A172 (cell line): ENCODE measurements at places on chromosomes 3 and 15.
A peak's percentile ranks its signal among the peaks of the same experiment; 100 is the strongest.

DNA sequence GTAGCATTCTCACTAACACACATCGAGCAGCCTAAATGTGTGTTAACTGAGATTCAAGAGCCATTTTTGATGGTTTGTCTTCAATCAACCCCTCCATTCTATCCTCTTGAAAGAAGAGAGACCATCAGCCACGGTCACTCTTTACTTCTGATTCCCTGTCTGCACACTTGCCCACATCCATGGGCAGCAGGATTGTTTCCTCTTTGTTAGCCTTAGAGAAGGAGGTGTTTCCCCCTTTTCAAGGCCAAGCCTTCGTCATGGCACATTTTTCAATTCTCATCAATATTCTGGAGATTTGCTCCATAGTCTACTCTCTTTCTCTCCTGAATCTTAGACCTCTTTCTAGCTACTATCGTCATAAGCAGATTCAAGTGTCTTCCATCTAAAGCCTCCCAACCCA is 522.4 kb upstream of the NAALADL2 start:
- no peak for DNase-seq

DNA sequence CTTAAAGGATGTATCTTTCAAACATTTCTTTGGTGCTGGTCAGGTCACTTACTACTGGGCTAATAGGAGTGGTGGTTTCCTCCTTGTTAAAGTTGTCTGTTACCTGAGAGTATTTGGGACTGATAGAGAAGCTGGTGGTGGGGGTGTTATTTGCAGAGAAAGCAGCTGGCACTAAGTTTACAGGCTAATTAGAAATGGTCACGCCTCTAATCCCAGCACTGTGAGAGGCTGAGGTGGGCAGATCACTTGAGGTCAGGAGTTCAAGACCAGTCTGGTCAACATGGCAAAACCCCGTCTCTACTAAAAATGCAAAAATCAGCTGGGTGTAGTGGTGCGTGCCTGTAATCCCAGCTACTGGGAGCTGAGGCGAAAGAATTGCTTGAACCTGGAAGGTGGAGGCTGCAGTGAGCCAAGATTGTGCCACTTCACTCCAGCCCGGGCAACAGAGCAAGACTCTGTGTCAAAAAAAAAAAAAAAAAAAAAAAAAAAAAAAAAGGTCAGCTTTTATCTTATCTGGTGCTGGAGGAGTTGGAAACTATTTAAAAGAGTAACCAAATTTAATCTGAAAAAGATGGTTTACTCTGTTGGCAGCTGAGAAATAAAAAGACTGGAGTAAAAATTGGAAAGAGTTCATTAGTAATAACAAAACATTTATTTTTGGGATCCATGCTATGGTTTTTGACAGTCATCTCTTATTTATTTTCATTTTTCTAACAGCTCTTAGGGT is 332.6 kb downstream of the PTPRG start:
- no peak for DNase-seq

DNA sequence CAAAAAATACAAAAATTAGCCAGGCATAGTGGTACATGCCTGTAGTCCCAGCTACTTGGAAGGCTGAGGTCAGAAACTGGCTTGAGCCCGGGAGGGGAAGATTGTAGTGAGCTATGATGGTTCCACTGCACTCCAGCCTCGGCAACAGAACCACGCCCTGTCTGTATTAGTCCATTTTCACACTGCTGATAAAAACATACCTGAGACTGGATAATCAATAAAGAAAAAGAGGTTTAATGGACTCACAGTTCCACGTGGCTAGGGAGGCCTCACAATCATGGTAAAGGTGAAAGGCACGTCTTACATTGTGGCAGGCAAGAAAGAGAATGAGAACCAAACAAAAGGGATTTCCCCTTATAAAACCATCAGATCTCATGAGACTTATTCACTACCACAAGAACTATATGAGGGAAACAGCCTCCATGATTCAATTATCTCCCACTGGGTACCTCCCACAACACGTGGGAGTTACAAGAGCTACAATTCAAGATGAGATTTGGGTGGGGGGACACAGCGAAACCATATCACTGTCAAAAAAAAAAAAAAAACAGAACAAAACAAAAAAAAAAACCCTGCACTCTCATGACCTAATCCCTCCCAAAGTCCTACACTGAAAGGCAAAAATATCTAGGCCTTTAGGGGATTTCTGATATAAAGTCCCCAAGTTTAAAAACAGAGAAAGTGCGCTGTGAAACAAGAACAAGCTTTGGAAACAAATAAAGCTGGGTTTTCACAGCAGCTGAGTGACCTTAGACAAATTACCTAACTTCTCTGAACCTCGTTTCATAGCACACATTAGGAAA is 224.7 kb downstream of the IGSF11 start:
- DNase-seq: no peak

DNA sequence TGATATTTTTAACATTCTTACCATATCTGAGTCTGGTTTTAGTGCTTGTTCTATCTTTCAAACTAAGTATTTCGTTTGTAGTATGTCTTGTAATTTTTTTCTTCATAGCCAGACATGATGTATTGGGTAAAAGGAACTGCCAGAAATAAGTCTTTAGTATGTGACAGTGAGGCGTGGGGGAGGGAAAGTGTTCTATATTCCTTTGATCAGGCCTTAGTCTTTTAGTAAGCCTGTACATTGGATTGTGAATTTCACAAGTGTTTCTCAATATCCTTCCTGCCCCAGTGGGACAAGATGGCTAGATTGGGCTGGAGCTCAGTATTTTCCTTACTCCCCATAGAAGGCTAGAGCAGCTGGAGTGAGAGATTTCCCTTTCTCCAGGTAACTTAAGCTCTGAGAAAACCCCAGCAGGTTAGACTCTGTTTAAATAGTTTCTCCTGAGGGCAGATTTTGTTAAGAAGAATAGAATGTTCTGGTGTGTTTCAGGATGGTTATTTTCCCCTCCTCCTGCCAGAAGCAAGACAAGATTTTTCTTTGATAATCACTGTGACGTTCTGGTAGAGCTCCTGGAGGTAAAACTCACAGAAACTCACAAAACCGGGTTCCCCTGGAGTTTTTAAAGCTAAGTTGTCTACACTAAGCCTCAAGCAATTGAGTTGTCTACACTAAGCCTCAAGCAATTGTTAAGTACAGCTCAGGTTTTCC is 140.7 kb upstream of the ARPP21 start:
- DNase-seq: no peak

DNA sequence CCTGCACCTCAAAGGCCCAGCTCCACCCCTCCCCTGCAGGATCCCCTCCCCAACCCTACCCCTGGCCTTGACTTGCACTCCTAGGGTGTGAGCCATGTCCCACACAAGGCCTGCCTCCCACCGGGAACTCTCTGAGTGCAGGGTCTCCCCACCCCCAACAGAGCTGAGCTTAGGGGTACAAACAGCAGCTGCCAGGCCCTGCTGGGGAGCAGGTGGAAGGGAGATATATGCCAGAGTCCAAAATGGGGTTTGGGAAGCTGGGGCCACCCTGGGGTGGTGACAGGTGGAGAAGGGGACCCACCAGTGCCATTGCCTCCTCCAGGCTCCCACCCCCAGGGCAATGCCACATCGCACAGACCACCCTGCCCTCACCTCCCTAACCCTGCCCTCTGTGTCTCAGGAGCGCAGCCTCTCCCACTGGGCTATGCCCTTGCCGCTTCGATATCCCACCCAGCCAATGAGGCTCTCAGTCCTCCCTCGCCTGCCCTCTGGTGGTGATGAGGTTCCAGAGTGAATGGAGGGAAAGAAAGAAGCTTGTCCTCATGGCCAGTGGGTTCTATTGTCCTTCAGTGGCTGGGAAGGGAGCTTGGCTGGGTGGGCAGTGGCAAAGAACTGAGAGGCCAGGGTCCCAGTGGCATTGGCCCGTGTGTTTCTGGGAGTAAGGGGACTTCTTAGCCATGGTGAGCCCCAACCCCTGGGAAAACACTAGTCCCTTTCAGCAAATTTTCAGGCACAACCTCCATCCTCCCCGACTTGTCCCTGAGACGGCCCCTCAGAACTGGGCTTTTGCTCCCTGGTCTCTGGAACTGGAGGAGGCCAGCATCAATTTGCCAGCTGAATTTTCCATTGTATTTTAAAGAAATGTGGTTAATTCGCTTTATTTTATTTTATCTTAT is 46.8 kb downstream of the CYP11A1 start:
- DNase-seq: no peak

- DNase-seq: no peak
These were observed 381.8 kb downstream of the EPHB1 start for GRCh38 chr3:135176881-135177280.

- DNase-seq: no peak
These were observed 85.1 kb upstream of the CSPG5 start for GRCh38 chr3:47663630-47664240.

DNA sequence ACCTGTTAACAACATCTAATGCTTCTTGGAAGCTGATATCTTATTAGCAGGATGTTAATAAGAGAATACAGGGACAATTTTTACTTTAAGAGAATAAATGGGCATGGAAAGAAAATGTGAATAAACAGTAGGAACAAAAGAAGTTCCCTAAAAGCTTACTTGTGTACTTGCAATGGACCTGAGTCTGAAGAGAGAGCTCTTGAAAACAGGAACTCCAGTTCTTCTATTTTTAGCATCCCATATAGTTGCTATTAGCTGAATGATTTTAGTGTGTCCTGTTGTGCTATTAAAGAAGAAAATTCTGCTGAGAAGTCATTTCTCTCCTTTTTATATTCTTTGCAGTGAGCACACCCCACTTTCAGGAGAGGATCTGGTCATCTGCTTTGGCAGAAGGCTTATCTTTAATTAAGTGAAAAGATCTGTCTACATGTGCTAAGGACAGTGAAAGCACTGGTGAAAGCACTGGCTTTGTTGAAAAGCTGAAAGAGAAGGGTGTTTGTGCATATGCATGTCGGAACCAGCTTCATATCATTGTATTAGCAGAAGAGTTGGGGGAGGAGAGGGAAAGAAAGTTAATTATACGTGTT is 1.4 kb upstream of the ST3GAL6 start:
- DNase-seq: no peak

- no peak for DNase-seq
These were observed 56.2 kb upstream of the LPP start for GRCh38 chr3:188097791-188098190.

DNA sequence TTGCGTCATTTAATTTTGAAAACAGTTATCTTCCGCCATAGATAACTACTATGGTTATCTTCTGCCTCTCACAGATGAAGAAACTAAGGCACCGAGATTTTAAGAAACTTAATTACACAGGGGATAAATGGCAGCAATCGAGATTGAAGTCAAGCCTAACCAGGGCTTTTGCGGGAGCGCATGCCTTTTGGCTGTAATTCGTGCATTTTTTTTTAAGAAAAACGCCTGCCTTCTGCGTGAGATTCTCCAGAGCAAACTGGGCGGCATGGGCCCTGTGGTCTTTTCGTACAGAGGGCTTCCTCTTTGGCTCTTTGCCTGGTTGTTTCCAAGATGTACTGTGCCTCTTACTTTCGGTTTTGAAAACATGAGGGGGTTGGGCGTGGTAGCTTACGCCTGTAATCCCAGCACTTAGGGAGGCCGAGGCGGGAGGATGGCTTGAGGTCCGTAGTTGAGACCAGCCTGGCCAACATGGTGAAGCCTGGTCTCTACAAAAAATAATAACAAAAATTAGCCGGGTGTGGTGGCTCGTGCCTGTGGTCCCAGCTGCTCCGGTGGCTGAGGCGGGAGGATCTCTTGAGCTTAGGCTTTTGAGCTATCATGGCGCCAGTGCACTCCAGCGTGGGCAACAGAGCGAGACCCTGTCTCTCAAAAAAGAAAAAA is 1.2 kb downstream of the B2M start:
- DNase-seq: peak; percentile 78

GRCh38 chr15:69468241-69469121 is 15.9 kb downstream of the RPLP1 start:
- DNase-seq: peak; percentile 83

DNA sequence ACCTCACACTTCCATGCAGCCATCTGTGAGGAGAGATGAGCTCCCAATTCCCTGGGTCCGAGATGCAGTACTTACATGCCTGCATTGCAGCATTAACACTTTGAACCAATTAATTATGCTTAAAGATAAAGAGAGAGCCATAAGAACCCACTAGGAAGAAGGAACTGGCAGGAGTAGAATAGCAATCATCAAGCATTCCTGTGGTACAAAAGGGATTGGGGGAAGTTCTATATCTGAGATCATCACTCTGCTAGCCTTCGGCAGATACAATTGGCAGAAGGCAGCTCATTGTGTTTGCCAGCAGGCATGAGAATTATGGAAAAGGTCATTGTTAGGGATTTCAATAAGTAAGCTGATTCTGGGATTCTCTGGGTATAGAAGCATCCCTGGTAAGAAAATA is 891.4 kb downstream of the NTRK3 start:
- peak; percentile 78 for DNase-seq

GRCh38 chr15:50344006-50344464 is 11.0 kb downstream of the GABPB1 start:
- DNase-seq: no peak

GRCh38 chr3:58384381-58385090 is 49.1 kb downstream of the PDHB start:
- DNase-seq: no peak

GRCh38 chr3:60555686-60556354 is 695.4 kb downstream of the FHIT start:
- peak; percentile 27 for DNase-seq

GRCh38 chr3:127365163-127365798 is 77.4 kb upstream of the PRR20G start:
- no peak for DNase-seq

DNA sequence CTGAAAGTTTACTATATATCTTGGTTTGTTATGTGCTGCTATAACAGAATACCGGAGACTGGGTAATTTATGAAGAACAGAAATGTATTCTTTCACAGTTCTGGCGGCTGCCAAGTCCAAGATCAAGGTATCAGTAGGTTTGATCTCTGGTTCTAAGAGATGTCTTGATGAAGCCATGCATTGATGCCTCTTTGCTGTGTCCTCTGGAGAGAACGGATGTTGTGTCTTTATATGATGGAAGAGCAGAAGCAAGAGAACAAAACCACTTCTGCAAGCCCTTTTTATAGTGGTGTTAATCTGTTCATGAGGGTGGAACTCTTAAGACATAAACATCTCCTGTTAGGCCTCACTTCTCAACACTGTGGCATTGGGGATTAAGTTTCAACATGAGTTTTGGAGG is 62.7 kb downstream of the TCF12 start:
- DNase-seq: no peak

DNA sequence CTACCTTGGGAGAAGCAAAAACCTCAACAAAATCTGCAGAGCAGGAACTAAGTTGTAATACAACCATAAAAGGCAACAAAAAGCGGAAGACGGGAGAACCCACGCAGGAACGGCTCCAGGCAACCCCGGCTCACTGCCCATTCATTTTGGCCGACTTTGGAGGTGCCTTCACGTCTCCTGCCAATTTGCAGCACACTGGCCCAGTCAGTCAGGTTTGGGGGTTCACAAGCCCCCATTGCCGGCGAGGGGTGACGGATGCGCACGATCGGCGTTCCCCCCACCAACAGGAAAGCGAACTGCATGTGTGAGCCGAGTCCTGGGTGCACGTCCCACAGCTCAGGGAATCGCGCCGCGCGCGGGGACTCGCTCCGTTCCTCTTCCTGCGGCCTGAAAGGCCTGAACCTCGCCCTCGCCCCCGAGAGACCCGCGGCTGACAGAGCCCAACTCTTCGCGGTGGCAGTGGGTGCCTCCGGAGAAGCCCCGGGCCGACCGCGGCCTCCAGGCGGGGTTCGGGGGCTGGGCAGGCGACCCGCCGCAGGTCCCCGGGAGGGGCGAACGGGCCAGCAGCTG is 463 bp downstream of the TERC start:
- DNase-seq: no peak

GRCh38 chr3:177982034-177982433 is 554.2 kb upstream of the KCNMB2 start:
- peak; percentile 55 for DNase-seq
